NCI-H1092 treated with DMSO at 0.1 percent for 48 hours (cell line): ENCODE measurements at places on chromosomes 2 and 18.

- DNase-seq = no peak
These were observed 538.2 kb downstream of the NYAP2 start for GRCh38 chr2:225937625-225938187.

DNA sequence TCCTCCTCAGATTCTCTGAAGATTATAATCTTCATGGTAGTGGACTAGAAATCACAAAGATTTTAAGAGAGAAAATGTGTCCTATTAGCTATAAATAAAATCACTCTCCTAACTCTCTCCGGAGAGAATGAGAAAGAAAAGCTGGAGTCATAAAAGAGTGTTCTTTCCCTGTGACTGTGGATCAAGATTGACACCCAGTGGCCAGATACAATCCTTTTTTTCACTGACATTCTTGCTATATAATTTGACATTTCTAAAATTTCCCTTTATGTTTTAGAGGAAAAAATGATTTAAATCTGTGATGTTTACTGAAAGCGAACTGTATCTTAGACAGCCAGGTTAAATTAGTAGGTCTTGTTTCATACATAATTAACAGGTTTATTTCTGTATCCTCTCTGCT, 35.4 kb upstream of the LRP2 start:
- DNase-seq = peak; percentile 10

DNA sequence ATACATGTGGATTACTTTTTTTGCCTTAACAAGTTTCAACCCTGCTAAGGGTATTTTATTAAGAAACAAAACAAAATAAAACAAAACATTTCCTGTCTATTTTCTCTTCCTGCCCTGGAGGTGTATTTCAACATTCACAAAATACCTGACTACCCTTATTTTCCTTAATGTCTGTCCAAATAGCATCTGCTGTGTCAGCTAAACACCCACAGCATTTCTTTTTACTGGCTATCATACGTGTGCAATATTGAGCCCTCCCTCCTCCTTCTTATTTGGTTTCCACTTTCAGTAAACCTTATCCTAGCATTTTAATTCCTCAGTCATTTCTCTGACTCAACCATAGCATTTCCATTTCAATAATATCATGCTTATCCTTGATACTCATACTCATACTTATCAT, 1420.0 kb upstream of the ZEB2 start:
- DNase-seq = no peak

- DNase-seq = no peak
These were observed 128.3 kb downstream of the AFF3 start for GRCh38 chr2:100013892-100014677.

- no peak for DNase-seq
These were observed 3.4 kb upstream of the HOXD4 start for GRCh38 chr2:176147800-176148496.

GRCh38 chr2:178070824-178071223, 1.8 kb downstream of the PDE11A start:
- DNase-seq = no peak

- no peak for DNase-seq
These were observed 31.7 kb upstream of the ARL4C start for GRCh38 chr2:234528410-234529148.

DNA sequence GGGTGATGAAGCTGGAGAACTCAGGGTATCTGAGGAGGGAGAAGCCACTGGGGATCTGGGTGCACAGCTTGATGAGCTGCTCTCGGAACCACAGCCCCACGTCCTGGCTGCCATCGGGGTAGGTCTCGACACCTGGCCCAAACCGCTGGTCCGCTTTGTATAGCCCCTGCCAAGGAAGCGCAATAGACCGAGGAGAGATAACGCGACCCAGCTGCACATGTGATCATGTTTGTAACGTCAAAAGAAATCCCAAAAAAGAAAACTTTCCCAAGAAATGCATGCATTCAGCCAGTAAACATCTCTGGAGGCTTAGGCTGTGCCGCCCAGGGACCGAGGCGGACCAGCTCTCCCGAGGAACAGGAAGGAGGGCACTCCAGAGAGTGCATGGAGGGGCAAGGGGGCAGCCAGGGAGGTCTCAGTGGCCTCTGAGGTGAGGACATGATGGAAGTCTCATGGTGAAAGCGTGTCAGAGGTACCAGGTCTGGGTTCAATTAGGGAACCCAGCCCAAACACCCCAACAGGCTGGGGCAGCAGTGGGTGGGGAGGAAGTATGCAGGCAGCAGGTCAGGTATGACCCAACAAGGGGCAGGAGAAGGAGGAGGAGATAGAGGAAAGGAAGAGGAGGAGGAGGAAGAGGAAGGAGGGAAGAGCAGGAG, 28.3 kb downstream of the ANKMY1 start:
- DNase-seq = no peak

- no peak for DNase-seq
These were observed 57.6 kb downstream of the NPAS2 start for GRCh38 chr2:100877555-100877954.

GRCh38 chr2:109535217-109535946, 78.4 kb downstream of the SEPTIN10 start:
- DNase-seq = no peak

- DNase-seq = no peak
These were observed 133.1 kb upstream of the SEC11C start for GRCh38 chr18:59006461-59007067.

GRCh38 chr18:22363867-22364463, 53.8 kb downstream of the CTAGE1 start:
- DNase-seq = no peak

DNA sequence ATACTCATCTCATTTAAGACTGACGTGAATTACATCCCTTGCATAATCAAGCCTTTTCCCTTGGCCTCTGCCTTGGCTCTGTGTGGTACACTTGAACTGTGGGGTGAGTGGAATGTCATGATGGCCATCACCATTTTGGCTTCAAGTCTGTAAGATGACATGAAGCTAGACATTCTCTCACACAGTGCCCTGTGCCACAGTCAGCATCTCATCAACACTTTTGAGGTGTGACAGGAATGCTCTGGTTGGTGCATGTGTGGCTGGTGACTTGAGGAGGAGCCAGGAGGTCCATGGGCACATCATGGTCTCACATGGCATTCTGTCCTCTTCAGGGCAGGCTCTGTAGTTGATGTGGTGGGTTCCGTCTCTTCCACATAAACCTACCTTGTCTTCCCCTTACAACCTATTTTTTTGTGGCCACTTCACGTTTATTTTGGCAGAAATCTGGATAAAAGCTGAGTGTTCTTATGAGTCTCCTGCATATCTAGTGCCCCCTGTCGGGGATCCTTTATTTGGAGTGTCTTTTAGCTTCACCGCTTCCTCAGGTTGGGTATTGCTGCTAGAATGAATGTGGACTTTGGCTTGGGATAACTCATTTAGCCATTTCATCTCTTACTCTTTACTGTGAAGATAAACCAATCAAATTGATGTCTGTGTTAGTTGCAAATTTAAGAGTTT, 28.1 kb downstream of the MAP4K4 start:
- DNase-seq = no peak

DNA sequence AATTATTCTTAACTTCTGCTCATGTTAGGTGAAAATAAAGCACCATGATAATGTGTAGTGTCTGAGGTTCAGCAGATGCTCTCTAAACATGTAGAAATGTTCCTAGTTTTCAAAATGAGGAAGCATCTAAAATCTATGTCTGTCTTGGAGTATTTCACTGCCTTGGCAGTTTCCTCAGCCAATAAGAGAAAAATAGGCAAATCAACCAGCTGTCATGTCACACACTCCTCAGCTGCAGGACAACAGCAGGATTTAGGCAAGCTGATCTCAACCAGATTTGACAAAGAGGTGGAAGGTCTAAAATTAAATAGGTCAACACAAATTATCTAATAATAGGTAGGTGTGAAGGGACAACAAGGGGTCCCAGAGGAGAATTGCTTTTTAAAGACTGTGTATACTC, 164.1 kb upstream of the BOD1L2 start:
- no peak for DNase-seq

DNA sequence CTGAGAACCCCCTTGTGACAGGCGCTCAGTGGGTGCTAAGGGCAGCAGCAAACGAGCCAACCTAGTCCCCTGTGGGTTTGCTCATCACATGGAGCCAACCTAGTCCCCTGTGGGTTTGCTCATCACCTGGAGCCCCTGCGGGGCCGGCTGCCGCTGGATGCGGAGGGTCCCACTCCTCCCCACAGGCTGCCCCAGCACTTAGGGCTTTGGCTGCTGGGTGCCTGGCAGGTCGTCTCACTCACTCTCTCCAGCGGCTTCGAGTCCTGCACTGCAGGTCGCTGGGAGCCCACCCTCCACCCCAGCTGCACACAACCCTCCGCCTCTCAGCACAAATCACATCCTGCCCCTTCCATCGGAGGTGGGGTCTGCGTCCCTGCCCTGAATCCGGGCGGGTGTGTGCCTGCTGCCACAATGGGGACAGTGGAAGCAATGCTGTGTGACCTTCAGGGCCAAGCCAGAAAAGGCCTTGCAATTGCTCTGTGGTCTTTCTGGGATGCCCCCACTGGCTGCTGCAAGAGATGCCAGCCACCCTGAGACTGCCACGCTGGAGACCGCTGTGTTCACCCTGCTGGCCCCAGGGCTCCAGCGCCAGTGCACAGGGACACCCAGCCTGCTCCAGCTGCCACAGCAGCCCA, 248.1 kb upstream of the SALL3 start:
- DNase-seq = no peak

- DNase-seq = no peak
These were observed 102.4 kb upstream of the SCN1A start for GRCh38 chr2:166230024-166230723.

- no peak for DNase-seq
These were observed 35.1 kb downstream of the GALM start for GRCh38 chr2:38700881-38701458.

DNA sequence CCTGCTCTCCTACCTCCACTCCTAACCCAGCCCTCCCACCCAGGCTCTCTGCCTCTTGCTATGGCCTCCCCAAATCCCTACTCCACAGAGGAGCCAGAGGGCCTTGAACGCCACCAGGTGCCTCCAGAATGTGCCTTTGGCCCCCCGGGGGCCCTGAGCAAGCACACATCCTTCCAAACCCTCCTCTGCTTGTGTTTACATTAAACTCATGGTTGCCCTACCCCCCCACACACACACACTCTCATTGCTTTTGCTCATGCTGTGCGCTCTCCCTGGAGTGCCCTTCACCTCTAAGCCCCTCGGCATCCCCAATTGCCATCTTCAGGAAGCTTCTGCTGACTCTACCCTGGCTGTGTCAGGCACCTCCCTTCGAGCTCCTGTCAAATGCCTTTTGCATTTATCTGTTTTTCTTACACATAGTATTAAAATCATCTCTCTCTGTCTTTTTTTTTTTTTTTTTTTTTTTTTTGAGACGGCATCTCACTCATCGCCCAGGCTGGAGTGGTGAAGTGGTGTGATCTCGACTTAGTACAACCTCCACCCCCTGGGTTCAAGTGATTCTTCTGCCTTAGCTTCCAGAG, 16.3 kb upstream of the TET3 start:
- no peak for DNase-seq
